ENCODE measurements at places on chromosomes 13 and 19.
A peak's percentile ranks its signal among the peaks of the same experiment; 100 is the strongest.

DNA sequence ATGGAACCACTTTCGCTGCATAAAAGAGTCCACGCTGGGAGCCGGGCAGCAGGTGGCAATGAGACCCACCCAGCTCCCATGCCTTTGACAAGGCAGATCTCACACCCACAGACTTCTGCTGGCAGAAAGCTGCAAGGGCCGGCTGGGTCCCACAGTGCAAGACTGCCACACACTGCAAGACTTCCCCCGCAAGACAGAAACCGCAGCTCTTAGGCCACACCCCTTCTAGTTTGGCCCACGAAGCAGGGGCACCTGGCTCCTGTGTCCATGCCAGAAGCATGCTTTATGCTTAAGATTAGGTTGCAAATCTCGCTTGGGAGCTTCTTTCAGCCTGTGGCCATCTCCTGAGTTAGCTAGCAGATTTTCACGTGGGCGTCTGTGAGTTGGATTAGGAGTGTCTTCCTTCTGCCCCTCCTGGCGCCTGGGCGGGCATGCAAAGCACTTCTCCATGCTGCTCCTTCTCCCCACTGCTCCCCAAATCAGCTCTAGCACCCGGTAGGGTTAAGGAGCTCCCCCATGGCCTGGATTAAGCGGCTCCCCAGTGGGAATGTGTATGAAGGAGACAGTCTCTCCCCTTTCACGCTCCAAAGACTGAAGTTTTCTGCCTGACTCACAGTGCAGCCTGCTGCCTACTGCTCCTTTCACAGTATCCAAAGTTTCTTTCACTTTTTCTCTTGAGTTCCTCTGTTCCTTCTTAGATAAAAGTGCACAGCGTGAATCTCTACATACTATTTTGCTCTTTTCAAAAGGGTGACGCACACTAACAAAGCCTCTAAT is 17.7 kb downstream of the GPC6 start:
- peak; percentile 70 for DNase-seq

DNA sequence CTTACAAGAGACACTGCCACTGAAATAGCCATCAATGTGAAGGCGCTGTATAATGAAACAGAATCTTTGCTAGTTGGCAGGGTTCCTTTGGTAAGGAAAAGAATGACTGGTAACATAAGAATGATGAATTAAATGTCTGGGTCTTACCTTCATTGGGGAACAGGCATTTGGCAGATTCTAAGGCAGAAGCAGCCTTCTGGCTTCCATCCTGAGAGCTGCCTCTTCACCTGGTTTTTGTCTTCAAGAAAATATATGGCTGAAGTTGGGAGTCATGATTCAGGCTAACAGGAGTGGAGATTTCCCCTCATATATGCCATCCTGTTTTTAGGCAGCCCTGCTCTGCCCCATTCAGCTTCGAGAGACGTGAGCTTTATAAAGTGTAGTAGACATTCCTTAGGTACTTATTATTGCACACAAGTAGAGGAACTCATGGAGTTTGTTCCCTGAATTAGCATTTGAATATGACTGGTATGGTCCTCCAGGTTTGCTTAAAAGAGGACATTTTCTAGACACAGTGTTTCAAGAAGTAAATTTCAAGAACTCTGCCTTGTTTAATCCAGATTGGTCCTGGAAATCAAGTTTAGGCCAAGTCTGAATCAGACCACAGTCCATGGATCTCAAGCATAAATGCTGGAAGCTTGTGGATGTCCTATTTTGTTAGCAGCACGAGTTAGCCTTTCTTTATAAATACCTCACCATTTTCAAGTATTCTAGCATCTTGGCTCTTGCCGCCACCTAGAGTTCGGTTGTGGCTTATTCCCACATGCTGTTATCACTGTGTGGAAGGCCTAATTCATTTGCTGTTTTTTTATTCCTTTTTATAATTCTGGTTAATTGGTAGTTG is 56.2 kb upstream of the AKAP11 start:
- peak; percentile 53 for DNase-seq

DNA sequence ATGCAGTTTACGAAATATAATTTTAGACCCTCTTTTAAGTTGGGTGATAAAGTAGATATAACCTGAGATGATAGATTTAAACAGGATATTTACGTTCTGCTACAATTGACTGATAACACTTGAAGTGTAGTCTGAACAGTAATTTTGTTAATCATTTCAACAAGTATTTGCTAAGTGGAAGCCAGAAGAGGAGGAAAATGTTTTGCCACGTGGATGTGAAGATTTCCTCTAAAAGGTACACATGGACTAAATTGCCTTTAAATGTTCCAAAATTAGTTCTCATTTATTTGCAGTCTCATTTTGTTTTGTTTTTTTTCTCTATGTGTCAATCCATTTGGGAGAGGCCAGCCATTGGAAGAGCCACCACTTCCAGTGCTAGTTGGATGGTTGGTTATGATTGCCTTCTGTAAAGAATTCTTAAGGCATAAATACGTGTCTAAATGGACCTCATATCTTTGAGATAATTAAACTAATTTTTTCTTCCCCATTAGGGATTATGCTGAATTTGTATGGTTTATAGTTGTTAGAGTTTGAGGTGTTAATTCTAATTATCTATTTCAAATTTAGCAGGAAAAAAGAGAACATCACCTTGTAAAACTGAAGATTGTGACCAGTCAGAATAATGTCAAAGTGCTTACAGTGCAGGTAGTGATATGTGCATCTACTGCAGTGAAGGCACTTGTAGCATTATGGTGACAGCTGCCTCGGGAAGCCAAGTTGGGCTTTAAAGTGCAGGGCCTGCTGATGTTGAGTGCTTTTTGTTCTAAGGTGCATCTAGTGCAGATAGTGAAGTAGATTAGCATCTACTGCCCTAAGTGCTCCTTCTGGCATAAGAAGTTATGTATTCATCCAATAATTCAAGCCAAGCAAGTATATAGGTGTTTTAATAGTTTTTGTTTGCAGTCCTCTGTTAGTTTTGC is 2.8 kb downstream of the MIR17HG start:
- DNase-seq: no peak

DNA sequence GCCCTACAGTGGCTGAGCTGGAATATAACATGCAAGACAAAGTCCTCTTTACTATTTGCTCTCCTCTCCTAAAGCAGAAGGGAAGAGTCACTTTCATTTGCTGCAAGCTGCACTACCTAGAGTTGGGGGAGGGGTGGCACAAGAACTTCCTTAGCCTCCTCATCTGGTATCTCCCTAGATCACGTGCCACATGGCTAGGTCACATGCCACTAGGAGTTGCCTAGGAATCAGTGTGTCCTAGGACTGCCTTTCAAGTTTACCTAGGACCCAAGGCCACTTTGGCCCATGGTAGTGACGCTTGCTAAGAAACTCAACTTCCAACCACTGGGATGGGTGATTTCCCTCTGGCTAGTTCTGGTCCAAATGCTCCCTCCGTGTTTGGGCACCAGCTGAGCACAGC is 625.2 kb downstream of the DIAPH3 start:
- DNase-seq: no peak
